ENCODE measurements at places on chromosomes 4 and X.

DNA sequence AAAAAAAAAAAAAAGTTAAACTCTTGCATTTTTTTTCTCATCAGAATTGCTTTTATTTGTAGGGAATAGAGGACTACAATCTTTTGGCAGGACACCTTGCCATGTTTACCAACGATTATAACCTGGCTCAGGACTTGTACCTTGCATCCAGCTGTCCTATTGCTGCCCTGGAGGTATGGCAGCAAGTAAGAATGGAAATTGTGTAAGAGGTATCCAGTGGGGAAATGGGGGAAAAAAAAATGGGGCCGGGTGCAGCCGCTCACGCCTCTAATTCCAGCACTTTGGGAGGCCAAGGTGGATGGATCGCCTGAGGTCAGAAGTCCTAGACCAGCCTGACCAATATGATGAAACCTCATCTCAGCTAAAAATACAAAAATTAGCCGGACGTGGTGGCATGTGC is 49.8 kb downstream of the WDR19 start:
- DNase-seq, result no peak

DNA sequence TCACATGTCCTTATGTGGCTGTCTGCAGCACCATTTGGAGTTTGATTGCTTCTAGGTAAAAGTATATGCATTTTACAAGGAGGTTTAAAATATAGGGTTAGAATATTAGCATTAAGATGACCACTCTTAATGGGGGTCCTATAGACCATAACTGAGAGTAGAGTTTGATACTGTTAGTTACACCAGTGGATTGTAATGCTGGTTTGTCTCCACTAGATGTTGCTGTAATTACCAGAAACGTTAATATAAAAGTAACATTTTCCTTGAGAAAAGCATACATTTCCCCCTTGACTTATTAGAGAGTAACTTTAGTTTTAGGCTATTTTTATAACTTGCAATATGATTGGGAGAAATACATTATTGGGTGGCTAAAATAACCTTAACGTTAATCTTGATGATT is 93.0 kb downstream of the ZXDA start:
- no peak for DNase-seq

DNA sequence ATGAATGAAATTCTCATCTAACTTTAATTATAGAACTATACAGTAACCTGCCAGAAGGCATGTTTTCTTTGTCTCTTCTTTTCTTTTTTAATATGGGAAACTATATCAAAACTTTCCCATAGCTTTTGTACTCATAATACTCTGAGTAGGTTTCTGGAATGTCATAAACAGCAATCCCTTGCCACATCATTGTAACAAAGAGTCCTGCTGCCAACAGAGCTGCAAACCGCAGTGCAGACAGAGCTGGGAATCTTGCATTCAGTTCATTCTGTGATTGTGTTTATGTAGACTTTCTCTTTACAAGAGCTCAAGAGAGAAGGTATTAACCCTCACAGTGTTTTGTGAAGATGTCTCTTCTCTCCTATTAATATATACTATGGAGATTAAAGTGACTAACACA is 304.4 kb upstream of the SLIT2 start:
- DNase-seq, result no peak

DNA sequence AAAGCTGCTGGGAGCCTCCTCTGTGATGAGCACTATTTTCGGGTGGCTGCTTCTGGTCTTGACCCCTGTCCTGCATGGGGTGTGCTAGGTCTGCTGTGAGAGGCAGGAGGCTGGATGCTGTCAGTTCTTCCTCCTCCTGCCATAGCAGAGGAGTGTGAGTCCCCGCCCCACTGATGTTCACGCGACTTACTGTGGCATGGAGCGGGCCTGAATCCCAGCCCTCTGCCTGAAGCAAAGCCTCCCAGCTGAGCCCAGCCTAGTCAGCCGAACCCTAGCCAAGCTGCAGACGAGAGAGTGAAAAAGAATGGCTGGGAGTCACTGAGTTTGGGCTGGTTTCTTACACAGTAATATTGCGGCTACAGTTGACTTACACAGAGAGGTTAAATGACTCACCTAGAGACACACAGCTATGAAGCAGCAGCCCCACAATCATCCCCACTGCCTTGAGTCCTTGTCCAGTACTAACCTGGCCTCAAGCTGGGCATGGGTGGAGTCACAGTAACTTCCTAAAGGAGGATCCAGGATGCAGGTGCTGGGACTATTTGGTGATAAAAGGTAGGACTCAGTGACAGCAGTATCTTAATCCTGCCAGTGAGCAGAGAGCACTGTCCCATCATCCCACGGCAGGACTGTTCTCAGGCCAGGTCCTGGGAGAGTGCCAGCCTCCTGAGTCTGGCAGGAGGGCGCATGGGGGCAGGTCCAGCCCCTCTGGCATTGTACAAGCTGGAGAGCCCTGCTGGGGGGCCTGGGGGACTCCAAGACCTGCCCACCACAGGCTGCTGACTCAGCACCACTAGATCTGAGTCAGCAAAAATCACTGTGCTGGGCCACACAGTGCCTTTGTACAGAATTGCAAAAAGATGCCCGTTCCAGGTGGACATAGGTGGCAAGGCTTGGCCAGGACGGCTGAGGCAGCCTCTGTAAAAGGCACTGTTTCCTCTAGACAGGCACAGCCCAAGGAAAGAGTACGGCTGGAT is 60.4 kb upstream of the CRMP1 start:
- no peak for DNase-seq

DNA sequence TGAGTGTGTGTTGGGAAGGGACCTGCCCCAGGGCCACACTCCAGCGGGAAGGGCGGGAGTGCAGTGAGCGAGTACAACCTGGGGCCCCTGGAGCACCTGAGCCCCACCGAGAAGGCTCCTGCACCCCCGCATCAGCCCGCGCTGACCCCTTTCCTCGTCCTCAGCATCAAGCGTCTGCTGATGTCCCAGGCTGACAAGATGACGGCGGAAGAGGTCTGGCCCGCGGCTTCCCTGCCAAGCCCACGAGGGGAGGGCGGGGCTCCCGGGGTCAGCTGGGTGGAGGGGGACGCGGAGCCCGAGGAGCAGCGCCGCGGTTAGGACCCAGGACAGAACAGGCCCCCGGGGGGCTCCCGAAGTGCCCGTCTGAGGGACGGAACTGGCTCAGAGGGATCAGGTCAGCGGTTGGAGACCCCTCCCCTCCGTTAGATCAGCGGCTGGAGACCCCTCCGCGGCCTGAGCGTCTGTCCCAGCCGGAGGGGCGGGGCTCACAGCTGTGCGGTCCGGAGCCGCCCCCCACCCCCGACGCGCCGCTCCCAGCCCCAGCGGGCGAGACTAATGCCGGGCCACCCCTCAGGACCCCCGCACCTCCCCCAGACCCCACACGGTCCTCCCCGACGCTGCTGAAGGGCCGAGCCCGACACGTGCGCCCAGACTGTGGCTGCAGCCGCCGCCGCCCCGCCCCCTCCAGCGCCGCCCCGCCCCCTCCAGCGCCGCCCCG is 6.7 kb downstream of the MYL5 start:
- DNase-seq, result peak; percentile 74

- no peak for DNase-seq
Measured at GRCh38 chr4:77052352-77052751, 23.4 kb downstream of the CCNI start.

DNA sequence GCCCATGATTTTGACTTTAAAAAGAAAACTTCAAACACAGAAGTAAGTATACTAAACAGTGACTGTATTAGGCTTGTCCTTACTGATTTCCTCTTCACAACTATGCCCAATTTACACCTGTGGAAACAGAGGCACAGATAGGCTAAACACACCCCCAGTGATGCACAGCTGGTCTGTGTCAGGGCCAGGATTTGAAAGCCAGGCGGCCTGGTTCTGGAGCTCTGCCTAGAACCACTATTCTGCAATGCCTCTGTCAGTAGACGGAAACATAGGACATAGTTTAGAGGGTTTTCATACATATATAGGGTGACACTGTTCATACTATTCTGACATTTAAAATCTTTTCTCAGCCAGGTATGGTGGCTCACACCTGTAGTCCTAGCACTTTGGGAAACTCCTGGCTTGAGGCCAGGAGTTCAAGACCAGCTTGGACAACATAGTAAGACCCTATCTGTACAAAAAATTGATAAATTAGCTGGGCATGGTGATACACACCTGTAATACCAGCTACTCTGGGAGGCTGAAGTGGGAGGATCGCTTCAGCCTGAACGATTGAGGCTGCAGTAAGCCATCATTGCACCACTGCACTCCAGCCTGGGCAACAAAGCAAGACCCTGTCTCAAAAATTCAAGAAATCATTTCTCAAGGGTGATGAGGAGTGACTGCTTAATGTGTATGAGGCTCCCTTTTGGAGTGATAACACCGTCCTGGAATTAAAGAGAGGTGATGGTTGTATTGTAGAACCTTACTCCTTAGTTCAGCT is 23.0 kb upstream of the CBR4 start:
- no peak for DNase-seq

GRCh38 chr4:87632469-87632868 is 17.6 kb upstream of the DMP1 start:
- no peak for DNase-seq

Data from HuH-7.5 (cell line).